ENCODE measurements at places on chromosomes 7 and 10.
A peak's percentile ranks its signal among the peaks of the same experiment; 100 is the strongest.

GRCh38 chr7:30255064-30255769, 29.2 kb upstream of the ZNRF2 start:
- no peak for DNase-seq

DNA sequence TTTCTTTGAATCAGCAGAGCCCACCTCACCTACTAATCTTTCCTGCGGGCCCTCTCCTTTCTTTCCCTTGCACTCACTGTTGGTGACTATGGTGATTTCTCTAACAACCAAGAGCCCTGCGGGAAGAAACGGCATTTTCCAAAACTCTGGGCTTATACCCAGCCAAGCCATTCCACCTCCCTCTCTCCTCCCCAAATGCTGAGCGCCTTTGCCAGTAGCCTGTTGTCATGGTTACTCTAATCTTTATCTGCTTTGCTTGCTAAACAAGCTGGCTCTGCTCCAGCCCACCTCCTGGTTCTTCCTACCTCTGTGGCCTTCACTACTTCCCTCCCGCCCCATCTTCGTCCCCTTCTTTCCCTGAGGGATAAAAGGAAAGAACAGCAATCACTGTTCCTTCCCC, 86.7 kb downstream of the DGKI start:
- DNase-seq: no peak

- DNase-seq: no peak
These were observed 85.1 kb downstream of the ST7 start for GRCh38 chr7:117038408-117038807.

DNA sequence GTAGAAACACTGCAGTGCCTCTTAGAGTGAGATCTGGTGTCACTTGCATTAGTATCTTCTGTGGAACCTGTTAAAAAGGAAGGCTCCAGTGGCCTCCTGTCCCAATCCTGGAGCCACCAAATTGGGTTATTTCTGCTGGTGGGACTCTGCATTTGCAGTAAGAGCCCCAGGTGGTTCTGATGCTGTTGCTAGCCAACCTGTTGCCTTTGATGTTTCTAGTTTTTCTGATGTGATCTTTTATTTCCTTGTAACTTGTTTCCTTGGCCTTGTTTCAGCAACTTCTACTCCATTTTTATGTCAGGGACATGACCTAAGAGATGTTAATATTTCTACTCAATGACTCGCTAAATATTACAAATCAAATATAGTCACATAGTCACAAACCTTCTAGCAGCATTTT, 12.5 kb upstream of the STN1 start:
- no peak for DNase-seq

DNA sequence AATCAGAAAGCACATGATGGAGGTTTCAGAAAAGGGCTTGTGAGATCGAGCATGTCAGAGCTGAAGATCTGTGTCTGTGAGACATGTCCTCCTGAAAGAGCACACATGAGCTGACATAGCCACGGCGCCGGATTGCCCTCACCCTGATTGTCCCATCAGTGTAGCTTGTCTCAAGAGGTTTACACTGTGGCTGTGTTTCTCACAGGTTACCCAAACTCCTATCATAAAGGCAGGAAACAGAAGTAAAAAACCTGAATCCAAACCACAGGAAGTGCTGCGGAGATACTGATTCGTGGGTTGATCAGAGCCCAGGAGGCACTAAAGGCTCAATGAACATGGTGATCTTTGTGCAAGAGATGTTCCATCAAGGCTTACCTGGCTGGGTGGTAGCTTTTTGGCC, 3.9 kb upstream of the ATP6V0E2 start:
- no peak for DNase-seq

DNA sequence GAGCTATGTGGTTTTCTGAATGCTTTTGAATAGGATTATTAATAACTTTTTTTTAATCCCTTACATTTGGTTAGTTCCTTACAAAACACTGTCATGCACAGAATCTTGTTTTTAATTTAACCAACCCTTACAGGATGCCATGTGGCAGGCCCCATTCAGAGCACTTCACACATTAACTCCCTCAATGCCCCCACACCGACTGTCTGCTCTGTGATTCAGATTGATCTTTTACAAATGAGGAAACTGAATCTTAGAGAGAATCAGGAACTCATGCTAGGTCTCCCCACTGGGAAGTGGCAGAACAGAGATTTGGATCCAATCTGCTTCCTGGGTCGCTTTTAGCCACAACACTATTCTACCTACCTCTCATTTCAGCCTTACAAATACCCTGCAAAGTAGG, 195.8 kb upstream of the NPVF start:
- no peak for DNase-seq

- DNase-seq: no peak
These were observed 519.6 kb downstream of the REEP3 start for GRCh38 chr10:64040781-64041180.

DNA sequence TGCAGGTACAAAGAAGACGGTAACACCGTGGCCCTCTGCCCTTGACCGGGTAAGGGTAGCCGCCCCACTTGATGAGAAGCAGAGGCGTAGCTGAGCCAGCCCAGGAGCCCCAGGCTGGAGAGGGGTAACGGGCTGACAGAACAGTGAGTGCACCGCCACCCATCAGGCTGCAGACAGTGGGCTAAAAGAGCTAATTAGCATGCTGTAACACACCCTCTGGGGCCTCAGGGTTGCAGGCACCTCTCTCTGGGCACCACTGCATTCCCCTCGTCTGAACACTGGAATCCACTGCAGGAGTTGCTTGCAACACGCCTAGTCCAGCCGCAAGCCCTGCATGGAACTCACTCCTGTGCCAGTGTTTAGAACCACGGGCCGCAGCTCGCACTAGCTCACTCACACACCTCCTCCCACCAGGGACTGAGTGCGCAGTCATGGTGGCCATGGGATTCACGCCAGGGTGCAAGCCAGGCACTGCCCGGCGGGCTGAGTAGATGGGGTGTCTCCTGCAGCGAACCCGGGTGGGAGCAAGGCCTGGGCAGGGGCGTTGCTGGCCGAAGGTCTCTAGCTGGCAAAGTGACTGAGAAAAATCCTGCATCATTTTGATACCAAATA, 36.1 kb downstream of the AGMO start:
- DNase-seq: no peak

GRCh38 chr7:18268571-18268970, 227.0 kb upstream of the HDAC9 start:
- no peak for DNase-seq

DNA sequence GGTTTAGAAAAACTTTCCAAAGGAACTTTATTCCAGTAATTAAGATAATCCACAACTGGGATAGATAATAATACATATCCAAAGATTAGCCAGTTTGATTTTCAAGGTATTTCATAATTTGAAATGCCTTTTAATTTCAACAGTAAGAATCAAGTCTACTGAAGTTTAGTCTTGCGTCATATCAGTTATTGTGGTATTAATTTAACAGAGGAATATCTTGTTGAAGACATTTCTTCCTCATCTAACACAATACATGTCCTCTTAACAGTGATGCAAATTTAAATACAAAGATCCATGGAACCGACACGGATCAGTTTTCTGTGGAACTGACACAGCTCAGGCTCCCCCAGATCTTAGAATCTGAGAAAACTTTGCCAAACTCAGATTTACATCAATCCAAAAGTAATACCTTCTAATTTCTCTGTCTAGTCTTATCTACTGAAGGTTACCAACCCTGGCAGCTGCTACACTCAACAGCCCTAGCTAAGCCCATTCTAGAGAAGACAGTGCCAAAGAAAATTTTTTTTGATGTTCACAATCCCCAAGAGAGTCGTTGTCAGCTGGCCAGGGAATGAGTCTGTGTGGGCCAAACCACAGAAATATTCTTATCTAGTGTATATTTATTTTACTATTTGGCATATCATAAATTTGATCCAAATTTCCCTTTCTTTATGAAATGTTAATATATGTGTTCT, 365.2 kb upstream of the MEOX2 start:
- peak; percentile 22 for DNase-seq

All from GM03348 (cell line).